ENCODE measurements at places on chromosomes 6 and 20.
A peak's percentile ranks its signal among the peaks of the same experiment; 100 is the strongest.

GRCh38 chr6:93376026-93376540, 43.3 kb downstream of the EPHA7 start:
- DNase-seq = no peak

DNA sequence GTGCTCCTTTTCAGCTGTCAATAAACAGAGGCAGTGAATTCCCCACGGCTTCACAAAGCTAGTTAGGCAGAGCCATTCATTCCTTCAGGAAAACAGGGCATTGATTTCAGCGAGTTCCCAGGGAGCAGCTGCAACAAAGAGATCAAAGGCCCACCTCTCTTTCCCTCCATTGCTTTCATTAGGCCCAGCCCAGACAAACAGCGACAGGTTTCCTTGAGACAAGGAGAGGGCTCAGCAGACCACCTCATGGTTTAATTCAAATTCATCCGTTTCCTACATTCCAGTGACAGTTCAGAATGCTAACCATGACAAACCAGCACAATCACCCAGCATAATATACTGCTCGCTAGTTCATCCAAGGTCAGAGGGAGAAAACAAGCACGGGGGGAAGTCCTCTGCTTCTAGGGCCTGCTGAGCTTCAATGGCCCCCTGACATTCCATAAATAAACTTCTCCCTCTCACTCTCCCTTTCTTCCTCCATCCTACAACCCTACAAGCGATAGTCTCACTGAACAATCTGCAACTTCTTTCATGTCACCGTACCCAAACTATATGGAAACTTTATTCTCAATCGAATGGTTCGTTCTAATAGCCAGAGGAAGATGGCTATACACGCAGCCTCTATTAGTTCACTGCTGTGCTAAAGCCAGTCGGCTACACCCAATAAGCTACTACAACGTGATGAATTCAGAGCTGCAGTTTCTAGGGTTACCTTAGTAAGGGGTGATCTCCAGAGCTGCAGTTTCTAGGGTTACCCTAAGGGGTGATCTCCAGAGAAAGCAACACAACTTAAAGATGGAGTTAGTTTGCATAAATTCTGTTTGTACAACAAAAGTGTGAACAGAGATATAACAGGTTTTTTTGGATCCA, 34.7 kb downstream of the PLAGL1 start:
- no peak for DNase-seq

DNA sequence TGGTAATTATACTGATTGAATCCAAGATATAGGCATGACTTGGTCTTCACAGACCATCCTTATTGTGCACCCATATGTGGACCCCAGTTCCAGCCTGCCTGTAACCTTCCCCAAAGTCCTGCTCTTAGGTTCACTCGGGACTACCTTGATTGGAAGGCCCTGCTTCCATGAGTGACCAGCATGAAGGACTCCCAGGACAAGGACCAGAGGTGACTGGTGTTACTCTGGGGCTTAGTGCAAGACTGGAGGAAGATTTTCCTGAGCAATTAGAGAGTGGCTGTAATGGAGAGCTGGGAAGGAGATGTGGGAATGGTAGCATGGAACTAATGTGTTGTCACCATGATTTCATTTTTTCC, 15.1 kb downstream of the BRD2 start:
- DNase-seq = no peak

- no peak for DNase-seq
These were observed 13.6 kb upstream of the SPAG4 start for GRCh38 chr20:35601990-35602389.

GRCh38 chr6:168015482-168016175, 18.2 kb downstream of the KIF25 start:
- DNase-seq = no peak

DNA sequence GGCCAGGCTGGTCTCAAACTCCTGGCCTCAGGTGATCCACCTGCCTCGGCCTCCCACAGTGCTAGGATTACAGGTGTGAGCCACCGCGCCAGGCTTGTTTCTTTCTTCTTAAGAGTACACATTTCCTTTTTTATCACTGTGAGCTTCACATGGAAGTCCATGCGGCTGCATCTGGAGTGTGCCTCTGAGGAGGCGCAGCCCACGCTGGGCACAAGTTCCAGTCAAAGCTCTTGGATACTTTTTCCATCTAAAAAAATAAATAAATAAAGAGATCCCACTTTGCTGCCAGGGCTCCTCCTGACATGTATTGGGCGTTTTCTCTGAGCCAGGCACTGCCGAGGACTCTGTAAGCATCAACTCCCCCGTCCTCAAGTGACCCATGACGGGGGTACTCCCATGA, 123.0 kb downstream of the PREX1 start:
- no peak for DNase-seq

DNA sequence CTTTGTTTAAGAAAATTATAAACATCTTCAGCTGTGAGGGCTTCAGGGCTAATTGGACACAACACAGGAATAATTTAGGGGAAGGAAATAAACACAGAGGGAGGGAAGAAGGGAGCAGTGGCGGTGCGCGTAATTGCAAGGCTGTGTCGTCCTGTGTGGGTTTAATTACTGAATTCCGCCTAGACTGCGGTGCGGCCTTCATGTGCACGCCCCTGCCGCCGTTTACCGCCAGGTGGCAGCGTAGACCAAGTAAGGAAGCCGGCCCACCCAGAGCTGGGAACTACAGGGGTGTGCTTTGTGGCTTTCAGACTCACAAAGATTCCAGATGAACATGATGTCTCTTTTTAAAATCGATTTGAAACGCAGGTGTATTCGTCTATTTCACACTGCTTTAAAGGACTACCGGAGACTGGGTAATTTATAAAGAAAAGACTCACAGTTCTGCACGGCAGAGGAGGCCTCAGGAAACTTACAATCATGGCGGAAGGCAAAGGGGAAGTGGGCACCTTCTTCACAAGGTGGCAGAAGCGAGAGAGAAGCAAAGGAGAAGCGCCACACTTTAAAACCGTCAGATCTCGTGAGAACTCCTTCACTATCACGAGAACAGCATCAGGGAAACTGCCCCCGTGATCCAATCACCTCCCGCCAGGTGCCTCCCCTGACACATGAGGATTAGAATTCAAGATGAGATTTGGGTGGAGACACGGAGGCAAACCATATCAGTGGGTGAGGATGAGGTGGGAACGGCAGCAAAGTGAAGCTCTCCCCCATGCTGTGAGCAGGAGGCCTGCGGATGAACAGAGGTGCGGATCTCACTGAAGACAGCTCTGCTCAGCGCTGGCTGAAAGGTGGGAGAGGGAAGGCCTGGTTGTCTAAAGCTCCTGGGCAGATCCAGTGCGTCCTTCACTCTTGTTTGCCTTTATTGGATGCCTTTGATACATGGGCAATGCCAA, 222.0 kb upstream of the PDE10A start:
- DNase-seq = peak; percentile 62

GRCh38 chr20:38590676-38591473, 9.9 kb downstream of the ADIG start:
- DNase-seq = no peak

- DNase-seq = no peak
These were observed 6.3 kb downstream of the ADTRP start for GRCh38 chr6:11772109-11772825.

DNA sequence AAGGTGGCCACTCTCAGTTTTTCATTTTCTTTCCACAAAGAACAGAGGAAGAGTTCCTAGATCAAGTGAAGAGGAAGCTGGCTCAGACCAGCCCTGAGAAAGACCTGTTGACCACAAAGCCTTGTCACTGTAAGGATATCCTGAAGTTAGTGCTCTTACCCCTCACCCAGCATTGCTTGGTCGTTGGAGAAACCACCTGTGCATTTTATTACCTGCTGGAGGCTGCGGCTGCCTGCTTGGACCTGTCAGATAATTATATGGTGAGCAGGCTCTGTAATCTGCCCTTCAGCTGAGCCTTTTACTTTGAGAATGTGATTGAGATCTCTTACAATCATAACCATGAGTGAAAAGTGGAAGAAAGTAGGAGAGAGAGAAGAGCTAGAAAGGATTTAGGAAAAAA, 21.9 kb downstream of the TREML1 start:
- DNase-seq = no peak

GRCh38 chr6:16477367-16478149, 239.2 kb downstream of the GMPR start:
- DNase-seq = no peak

All from SK-N-DZ (cell line).